NCI-H1048 (cell line): ENCODE measurements at places on chromosomes 5 and 9.

GRCh38 chr5:56406838-56407237, 173.7 kb upstream of the ANKRD55 start:
- DNase-seq, result no peak

- DNase-seq, result no peak
Measured at GRCh38 chr5:173069671-173070070, 13.5 kb downstream of the CREBRF start.

- no peak for DNase-seq
Measured at GRCh38 chr5:109532773-109533364, 123.1 kb upstream of the PJA2 start.

DNA sequence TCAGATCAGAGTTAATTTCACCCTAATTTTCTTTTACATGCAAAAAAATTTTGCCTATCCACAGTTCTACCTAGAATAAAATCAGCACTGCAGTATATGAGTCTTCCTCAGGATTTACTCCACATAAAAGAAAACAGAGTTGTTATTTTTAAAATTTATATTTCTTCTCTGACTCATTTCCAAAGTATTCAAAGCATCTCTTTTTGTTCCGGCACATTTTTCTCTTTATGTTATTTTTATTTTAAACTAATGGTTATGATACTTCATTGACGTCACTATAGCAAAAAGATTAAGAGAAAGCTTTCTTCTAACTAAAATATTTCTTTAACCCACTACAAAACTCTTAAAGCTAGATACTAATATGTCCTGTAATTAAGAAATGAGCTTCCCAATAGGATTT, 590.4 kb downstream of the PRELID2 start:
- no peak for DNase-seq

DNA sequence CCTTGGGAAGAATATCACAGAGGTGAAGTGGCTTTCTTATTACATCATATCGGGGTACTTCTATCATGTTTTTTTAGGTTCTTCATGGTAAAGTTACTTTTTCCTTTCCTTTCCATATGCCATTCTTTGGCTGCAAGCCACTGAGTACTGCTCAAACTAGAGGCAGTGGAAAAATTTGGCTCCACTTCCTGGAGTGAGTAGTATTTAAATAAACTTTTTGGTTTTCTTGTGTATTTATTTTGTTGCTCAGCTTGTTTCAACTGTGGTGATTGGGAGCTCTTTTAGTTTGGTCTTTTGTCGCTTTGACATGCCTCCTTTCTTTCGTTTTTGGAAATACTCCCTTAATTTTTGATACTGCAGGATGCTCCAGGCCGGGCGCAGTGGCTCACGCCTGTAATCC, 69.8 kb downstream of the WDR70 start:
- no peak for DNase-seq

- DNase-seq, result no peak
Measured at GRCh38 chr9:88574953-88575352, 40.0 kb downstream of the NXNL2 start.

DNA sequence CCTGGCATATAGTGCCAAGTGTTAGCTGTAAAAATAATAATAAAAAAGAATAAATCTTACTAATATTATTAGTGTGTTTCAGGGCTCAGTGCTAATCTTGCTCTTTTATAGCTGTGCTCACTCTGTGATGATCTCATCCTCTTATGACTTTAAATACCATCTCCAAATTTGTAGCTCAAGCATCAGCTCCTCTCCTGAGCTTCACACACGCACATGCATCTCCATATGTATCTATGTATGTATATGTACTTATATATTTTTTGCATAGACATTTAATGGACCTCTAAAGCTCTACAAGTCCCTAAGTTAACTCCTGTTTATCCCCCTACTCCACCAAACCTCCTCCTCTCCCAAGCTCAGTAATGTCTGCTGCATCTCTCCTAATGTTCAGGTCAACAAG, 170.8 kb upstream of the NR3C1 start:
- DNase-seq, result no peak

DNA sequence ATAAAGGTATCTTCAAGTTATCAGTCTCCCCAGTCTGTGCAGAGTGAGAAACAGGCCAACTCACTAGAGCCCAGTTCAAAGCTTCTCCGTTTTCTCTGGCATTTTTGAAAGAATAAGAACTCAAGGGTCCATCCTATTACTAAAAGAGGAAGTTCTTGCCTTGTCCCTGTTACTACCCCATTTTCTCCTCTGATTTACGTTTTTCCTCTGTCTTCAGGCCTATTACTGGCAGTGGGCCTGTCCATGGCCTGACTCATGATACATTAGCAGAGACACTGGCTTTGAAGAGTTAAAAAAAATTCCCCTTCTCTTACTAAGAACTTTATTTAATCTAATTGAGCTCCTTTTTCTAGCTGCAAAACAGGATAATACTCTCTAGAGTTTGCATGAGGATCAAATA, 624.0 kb upstream of the KLF4 start:
- no peak for DNase-seq

DNA sequence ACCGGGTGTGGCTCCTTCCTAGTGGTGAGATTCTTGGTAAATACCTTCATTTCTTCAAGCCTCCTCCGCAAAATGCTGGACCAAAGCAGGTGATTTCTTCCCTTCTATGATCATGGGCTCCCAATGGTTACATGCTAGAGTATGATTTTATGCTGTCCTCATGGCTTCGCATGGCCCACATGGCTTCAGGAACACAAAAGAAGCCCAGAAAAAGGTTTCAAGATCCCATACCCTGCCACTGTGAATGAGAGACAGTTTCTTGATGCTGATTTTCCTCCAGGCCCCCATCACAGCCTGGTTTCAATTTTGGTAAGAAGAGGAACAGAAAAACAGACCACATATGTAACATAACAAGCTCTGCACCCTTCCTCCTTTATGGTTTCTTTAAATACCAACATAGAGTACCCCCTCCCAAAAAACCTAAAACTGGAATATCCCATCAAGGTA, 2.4 kb upstream of the RXFP3 start:
- DNase-seq, result no peak

- DNase-seq, result no peak
Measured at GRCh38 chr9:134742822-134743535, 101.4 kb downstream of the COL5A1 start.
